Thymus (tissue), 14 donors: ENCODE measurements at places on chromosomes 7 and 10. TPM values are rescaled to one million over a fixed set of nuclear protein-coding genes. Genes with fewer than 3 reads are reported as not detected.

Gene CSGALNACT2
- polyA plus RNA-seq, result 21.2 TPM

Gene WNT8B
- 0.18 TPM for polyA plus RNA-seq

Gene ERVW-1
- polyA plus RNA-seq, result 0.14 TPM

Gene SLC26A5
- polyA plus RNA-seq, result 0.07 TPM

Gene TAS2R5
- polyA plus RNA-seq, result 1.6 TPM

Gene TMEM236
- 0.30 TPM for polyA plus RNA-seq

Gene LRRC61
- polyA plus RNA-seq, result 11.3 TPM

Gene MAP3K8
- polyA plus RNA-seq, result 54.3 TPM

Gene C10orf143
- 13.5 TPM for polyA plus RNA-seq

Gene FZD8
- polyA plus RNA-seq, result 2.1 TPM

Gene STK31
- polyA plus RNA-seq, result 0.75 TPM

Gene ZNF783
- polyA plus RNA-seq, result 12.9 TPM

Gene TAS2R3
- polyA plus RNA-seq, result not detected

Gene IFIT1B
- polyA plus RNA-seq, result 0.07 TPM

Gene ATG9B
- 8.0 TPM for polyA plus RNA-seq

Gene FAM149B1
- 29.5 TPM for polyA plus RNA-seq

Gene VWC2
- 0.02 TPM for polyA plus RNA-seq

Gene FAM24B
- polyA plus RNA-seq, result 7.1 TPM

Gene SPDYE5
- polyA plus RNA-seq, result 0.09 TPM

Gene MOGAT3
- polyA plus RNA-seq, result 0.11 TPM

Gene MMD2
- polyA plus RNA-seq, result 0.07 TPM

Gene HOXA3
- polyA plus RNA-seq, result 5.5 TPM

Gene LRRD1
- 0.05 TPM for polyA plus RNA-seq

Gene C10orf53
- polyA plus RNA-seq, result 0.05 TPM

Gene ZNF503
- polyA plus RNA-seq, result 7.7 TPM

Gene ELMO1
- polyA plus RNA-seq, result 18.7 TPM

Gene MYL10
- 0.32 TPM for polyA plus RNA-seq

Gene SPDYE1
- not detected for polyA plus RNA-seq

Gene FBXW4
- 32.9 TPM for polyA plus RNA-seq

Gene RPEL1
- 0.02 TPM for polyA plus RNA-seq

Gene CLCN1
- polyA plus RNA-seq, result 0.57 TPM

Gene NEUROD6
- 0.02 TPM for polyA plus RNA-seq

Gene CLIP2
- 5.2 TPM for polyA plus RNA-seq

Gene TMEM26
- 2.5 TPM for polyA plus RNA-seq

Gene KIFBP
- 25.6 TPM for polyA plus RNA-seq

Gene CDK13
- polyA plus RNA-seq, result 40.4 TPM

Gene MINPP1
- polyA plus RNA-seq, result 16.9 TPM

Gene DNAJC12
- 2.2 TPM for polyA plus RNA-seq

Gene PCLO
- polyA plus RNA-seq, result 0.75 TPM
